ENCODE measurements at places on chromosomes 16 and 17. TPM values are rescaled to one million over a fixed set of nuclear protein-coding genes. Genes with fewer than 3 reads are reported as not detected.

Gene CDH5
- total RNA-seq = 22.9 TPM

DNA sequence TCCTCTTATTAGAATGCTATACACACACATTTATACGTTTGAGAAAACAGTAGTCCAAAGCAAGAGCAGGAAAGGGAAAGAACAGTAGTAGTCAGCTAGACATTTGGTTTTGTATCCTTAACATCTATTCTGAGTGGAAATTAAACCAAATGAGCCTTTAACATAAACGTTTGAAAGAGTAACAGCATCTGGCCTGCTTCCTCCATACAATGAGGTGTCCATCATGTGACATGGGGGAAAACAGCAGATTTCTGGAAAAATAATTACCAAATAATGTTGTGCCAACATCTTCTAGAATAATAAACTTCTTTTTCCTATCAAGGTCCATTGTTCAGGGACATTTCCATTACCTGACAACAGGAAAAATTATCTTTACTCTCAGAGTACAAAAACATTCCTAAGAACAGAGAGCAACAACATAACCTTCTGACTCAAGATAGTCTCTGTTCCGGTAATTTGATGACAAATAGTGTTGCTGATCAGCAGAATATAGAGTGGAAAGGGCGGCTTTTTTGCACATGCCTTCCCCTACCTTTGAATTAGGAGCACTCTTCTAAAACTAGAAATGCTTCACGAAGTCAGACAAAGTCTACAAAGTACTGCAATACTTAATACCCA lies 20.2 kb downstream of the CYTH1 start:
- DNase-seq = no peak

DNA sequence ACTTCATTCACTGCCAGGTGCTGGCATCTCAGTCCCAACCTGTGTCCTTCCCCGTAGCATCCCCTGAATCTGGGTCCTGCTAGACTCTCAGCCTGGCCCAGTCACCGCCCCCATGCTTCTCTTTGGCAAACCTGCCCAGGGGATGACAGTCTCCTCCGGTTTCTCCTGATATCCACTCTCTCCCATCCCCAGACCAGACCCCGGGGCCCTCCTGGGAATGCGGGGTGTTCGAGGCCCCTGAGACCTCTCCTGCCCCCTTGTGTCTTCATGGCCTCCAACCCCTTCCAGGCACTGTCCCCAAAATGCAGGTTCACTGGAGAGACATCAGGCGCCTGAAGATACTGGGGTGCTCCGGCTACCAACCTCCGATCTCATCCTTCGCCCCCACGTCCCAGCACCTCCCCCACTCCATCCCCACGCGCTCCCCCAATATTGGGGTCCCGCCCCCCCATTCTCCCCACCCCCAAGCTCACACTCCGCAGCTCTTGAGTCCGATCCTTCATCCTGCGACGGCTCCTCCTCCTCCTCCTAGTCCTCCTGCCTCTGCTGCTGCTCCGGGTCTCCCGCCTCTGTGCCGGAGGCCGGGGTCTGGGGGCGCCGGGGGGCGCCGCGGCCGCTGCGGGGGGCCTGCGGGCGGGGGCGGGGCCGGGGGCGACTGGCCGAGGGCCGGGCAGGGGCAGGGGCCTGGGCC lies 399 bp downstream of the STX1B start:
- no peak for DNase-seq

Gene PER1
- total RNA-seq = 136 TPM

DNA sequence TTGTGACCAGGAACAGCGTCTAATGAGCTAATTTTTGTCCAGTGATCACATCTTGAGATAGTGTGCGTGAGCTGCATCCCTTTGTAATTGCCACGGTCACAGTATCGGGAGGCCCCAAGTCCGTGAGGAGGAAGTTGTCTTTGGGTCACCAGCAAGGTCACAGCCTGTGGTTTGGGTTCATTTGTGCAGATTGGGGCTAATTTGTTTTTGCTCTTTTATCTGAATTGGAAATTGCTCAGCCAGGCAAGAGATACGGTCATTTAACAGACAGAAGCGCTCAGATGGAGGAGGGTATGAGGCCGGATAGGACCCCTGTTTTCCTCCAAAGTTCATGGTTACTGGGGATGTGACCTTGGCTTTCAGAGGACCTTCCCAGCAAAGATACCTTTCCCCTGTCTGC lies 174.1 kb downstream of the SNX29 start:
- DNase-seq = no peak

GRCh38 chr17:11668618-11669017 lies 70.3 kb downstream of the DNAH9 start:
- no peak for DNase-seq

DNA sequence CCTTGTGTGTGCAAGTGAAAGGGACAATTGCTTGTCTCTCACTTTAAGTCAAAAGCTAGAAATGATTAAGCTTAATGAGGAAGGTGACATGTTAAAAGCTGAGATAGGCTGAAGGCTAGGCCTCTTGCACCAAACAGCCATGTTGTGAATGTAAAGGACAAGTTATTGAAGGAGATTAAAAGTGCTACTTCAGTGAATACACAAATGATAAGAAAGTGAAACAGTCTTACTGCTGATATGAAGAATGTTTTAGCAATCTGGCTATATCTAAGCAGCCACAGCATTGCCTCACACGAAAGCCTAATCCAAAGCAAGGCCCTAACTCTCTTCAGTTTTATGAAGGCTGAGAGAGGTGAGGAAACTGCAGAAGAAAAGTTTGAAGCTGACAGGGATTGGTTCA lies 71.0 kb downstream of the CDRT15 start:
- no peak for DNase-seq

GRCh38 chr17:4811471-4811870 lies 4.5 kb downstream of the PLD2 start:
- DNase-seq = no peak

Gene TMEM238L
- not detected for total RNA-seq

Gene CHCT1
- not detected for total RNA-seq

All from right cardiac atrium (tissue), 5 donors.